ENCODE measurements at places on chromosomes 13 and 19. TPM values are rescaled to one million over a fixed set of nuclear protein-coding genes. Genes with fewer than 3 reads are reported as not detected.

TLE2 gene
- 9.3 TPM for total RNA-seq

- H3K4me1 ChIP-seq = no peaks in the 10 kb centered on the region
- no peak overlapping the region for H3K4me3 ChIP-seq
- DNase-seq = no peak
- H3K36me3 ChIP-seq = no peaks in the 10 kb centered on the region
- H3K27ac ChIP-seq = no peak overlapping the region
Observed at GRCh38 chr13:40149611-40150274, 494.3 kb downstream of the COG6 start.

DNA sequence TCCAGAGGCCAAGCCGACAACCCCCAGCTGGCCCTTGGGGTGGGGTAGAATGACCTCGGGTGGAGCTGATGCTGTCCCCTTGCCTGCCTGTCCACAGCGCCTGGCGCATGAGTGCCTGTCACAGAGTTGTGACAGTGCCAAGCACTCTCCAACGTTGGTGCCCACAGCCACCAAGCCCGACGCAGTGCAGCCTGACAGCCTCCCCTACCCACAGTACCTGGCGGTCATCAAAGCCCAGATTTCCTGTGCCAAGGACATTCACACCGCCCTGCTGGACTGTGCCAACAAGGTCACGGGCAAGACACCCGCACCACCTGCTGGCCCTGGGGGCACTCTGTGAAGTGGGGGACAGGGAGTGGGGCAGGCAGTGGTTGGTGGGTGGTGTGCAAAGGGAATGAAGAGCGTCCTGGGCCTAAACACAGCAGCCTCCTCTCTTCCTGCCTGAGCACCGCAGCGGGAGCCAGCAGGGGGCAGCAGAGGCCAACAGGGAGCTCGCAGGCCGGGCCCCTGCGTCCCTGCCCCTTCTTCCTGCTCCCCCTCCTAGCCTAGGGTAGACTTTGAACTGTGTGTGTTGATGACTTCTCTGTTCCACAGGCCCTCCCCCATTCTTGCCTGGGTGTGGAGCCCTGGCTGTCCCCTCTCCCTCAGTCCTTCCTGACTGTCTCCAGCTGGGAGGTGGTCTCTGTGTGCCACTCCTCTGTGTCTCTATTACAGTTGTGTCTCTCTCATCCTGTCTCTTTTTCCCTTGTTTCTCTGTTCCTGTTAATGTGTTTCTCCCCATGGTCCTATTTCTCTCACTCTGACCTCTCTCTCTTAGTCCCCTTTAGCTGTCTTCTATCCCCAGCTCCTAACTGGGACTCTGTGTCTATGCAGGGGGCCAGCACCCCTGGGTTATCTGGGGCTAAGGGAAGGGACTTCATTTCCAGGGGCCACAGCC lies 6.5 kb downstream of the MED29 start:
- peaks cover 24% of the 10 kb centered on the region for H3K4me1 ChIP-seq
- DNase-seq = peak; percentile 94
- peak overlapping the region; percentile 98 for H3K27ac ChIP-seq
- H3K27me3 ChIP-seq = no peaks in the 10 kb centered on the region
- peak overlapping the region; percentile 8 for H3K4me3 ChIP-seq
- no peaks in the 10 kb centered on the region for H3K36me3 ChIP-seq

ZNF681 gene
- total RNA-seq = 2.8 TPM

DNA sequence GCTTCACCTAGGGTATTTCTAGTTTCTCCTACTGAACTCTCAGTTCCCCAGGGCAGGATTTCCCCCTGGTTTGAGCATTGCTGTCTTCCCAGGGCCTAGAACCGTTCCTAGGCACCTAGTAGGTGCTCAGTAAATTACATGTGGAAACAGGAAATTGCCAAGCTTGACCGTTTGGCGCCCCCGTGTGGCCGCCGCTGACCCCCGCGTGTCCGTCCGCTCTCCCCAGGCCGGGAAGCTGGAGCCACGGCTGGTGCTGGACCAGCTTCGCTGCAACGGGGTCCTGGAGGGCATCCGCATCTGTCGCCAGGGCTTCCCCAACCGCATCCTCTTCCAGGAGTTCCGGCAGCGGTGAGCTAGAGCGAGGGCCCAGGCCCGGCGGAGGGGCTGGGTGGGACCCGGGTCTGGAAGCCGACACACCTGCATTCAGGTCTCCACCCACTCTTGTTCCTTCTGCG lies 55.5 kb downstream of the MYH14 start:
- DNase-seq = peak; percentile 74
- no peak overlapping the region for H3K4me3 ChIP-seq
- no peak overlapping the region for H3K27ac ChIP-seq

SLC1A6 gene
- not detected for total RNA-seq

ZNF69 gene
- 12.0 TPM for total RNA-seq

GRCh38 chr19:42242069-42242511 lies 312 bp downstream of the GSK3A start:
- no peaks in the 10 kb centered on the region for H3K36me3 ChIP-seq
- DNase-seq = no peak
- H3K4me1 ChIP-seq = peaks cover 12% of the 10 kb centered on the region
- H3K27ac ChIP-seq = no peak overlapping the region
- no peaks in the 10 kb centered on the region for H3K27me3 ChIP-seq
- peak overlapping the region; percentile 93 for H3K4me3 ChIP-seq

GRCh38 chr19:38173291-38174041 lies 50.6 kb downstream of the DPF1 start:
- no peak overlapping the region for H3K27ac ChIP-seq
- peaks cover 3% of the 10 kb centered on the region for H3K36me3 ChIP-seq
- H3K27me3 ChIP-seq = no peaks in the 10 kb centered on the region
- H3K4me3 ChIP-seq = no peak overlapping the region
- H3K4me1 ChIP-seq = no peaks in the 10 kb centered on the region

- peak; percentile 58 for DNase-seq
- no peak overlapping the region for H3K27ac ChIP-seq
- no peaks in the 10 kb centered on the region for H3K36me3 ChIP-seq
Observed at GRCh38 chr13:32246468-32246867, 68.7 kb downstream of the ZAR1L start.

GRCh38 chr19:16077984-16078758 lies 1.9 kb downstream of the TPM4 start:
- H3K27me3 ChIP-seq = no peaks in the 10 kb centered on the region
- peak overlapping the region; percentile 93 for H3K27ac ChIP-seq
- no peaks in the 10 kb centered on the region for H3K36me3 ChIP-seq
- DNase-seq = no peak

GRCh38 chr13:71621174-71622124 lies 245.6 kb downstream of the DACH1 start:
- no peaks in the 10 kb centered on the region for H3K4me1 ChIP-seq
- H3K27ac ChIP-seq = no peak overlapping the region
- no peaks in the 10 kb centered on the region for H3K27me3 ChIP-seq
- no peak overlapping the region for H3K4me3 ChIP-seq

DNA sequence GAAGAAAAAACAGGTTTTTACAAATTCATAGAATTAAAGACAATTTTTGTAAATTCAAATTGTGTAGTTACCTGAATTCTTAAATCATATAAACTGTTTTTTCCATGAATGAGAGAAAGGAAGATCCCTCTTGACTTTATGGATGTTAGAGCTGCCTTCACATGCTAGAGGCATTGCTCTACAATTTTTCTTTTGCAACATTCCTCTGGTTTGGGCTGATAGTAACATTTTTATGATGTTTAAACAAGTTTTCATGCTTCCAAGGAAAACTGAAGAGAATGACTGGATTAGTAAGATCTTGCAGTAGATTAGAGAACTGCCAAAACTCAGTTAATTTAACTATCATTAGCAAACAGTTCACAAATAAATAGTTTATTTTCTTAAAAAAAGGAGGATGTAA lies 250.6 kb downstream of the GPC6 start:
- no peak overlapping the region for H3K27ac ChIP-seq
- no peak overlapping the region for H3K4me3 ChIP-seq
- no peak for DNase-seq
- no peaks in the 10 kb centered on the region for H3K27me3 ChIP-seq
- no peaks in the 10 kb centered on the region for H3K36me3 ChIP-seq

DNA sequence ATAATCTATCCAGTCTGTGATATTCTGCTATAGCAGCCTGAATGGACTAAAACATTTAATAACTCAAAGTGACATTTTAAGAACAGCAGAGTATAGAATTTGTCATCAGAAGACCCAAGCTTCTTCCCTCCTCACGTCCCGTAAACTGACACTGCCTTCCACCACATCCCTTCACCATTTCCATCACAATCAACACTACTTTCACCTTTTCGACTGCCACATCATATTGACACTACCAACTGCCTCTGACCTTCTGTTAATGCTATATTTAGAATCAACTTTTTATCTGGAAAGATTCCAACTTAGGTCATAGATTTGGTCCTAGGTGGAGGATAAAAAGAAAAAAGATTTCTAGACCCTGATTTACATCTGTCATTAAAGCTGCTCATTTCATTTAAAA lies 39.6 kb downstream of the STOML3 start:
- no peak overlapping the region for H3K4me3 ChIP-seq
- H3K27ac ChIP-seq = no peak overlapping the region
- DNase-seq = no peak
- no peaks in the 10 kb centered on the region for H3K27me3 ChIP-seq

MADCAM1 gene
- 0.23 TPM for total RNA-seq

DDX39A gene
- 54.7 TPM for total RNA-seq

DNA sequence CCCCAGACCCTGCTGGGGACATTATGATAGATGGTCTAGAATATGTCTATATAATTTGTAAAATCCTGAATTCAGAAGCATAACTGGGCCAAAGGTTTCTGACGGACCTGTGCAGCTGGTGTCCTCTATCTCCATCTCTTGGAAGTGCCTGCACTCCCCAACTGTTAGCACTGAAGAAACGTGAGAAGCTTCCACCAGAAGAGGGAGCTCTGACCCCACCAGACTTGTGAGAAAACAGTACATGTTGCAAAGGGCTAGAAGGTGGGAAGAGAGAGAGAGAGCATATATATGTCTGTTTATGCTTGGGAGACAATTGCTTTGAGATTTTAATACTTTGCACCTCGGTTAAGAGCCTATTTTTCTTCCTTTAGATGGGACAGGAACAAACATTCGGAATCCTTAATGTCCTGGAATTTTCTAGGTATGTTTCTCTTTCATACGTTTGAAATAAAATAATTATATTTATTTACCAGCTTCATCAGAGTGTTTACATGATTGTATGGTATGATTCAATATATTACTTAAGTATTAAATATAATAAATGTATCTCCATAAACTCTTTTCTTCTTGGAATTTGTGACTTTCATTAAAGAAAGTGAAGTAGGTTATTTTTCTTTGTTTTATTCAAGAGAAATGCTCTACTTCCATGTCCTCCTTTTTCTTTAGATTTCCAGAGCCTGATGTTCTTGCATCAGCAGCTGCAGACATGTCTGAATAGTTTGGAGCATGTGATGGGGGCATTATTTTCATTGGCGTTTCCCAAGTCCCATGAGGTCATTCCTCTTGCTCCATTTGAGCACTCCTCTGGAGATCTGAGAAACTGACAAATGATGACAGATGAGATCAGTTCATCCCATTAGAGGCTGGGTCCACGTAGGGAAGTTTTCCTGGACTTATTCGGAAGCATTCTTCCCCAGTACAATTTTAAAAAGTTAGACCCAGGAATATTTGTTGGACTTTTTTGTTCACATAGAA lies 202.9 kb downstream of the ATP8A2 start:
- no peaks in the 10 kb centered on the region for H3K27me3 ChIP-seq
- no peaks in the 10 kb centered on the region for H3K4me1 ChIP-seq
- H3K27ac ChIP-seq = no peak overlapping the region

KIR2DL4 gene
- total RNA-seq = 0.25 TPM

GRCh38 chr13:70424428-70424827 lies 316.2 kb upstream of the KLHL1 start:
- H3K27ac ChIP-seq = no peak overlapping the region
- H3K27me3 ChIP-seq = no peaks in the 10 kb centered on the region
- no peaks in the 10 kb centered on the region for H3K36me3 ChIP-seq
- no peaks in the 10 kb centered on the region for H3K4me1 ChIP-seq
- DNase-seq = no peak

DNA sequence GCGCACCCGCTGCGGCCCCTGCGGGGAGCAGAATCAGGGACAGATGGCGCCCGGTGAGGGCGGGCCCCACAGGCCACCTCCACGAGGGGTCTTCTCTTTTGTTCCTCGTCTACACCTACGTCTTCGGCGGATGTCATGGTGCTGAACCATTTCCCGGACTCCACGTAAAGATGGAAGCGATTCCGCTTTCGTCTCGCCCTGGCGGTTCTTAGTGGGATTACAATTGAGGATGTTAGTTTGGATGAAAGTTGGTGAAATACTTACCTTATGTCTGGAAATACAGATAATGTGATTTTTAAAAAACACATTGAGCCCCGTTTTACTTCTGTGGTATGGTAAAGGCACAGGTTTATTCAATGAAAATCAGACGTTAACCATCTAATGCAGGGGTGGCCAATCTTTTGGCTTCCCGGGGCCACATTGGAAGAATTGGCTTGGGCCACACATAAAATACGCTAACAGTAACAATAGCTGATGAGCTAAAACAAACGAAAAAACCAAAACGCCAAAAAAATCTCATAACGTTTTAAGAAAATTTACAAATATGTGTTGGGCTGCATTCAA lies 1.4 kb upstream of the ZMYM5 start:
- no peak for DNase-seq
- H3K27ac ChIP-seq = peak overlapping the region; percentile 96
- H3K4me3 ChIP-seq = peak overlapping the region; percentile 81
- peaks cover 11% of the 10 kb centered on the region for H3K4me1 ChIP-seq
- no peaks in the 10 kb centered on the region for H3K36me3 ChIP-seq
- no peaks in the 10 kb centered on the region for H3K27me3 ChIP-seq

APOC1 gene
- total RNA-seq = 612 TPM

DNA sequence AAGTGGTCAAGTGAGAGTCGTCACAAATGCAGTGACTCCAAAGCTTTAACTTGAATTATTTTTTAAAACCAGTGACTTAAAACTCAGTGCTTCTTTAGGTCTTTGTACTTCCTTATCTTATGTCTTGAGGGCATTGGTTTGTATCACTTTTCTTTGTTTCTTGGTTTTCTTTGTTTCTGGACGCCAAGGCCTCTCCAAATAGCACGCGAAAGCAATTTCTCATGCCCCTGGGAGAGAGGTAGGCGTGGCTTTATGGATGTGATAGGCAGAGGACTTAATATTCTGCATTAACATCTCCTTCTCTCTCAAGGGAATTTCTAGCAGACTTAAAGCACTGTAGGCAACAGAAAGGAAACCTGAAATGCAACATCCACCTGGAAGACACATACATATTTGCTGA lies 20.6 kb downstream of the UBE2L5 start:
- H3K4me3 ChIP-seq = no peak overlapping the region
- H3K27ac ChIP-seq = no peak overlapping the region
- no peaks in the 10 kb centered on the region for H3K27me3 ChIP-seq
- no peaks in the 10 kb centered on the region for H3K36me3 ChIP-seq
- no peaks in the 10 kb centered on the region for H3K4me1 ChIP-seq

DNA sequence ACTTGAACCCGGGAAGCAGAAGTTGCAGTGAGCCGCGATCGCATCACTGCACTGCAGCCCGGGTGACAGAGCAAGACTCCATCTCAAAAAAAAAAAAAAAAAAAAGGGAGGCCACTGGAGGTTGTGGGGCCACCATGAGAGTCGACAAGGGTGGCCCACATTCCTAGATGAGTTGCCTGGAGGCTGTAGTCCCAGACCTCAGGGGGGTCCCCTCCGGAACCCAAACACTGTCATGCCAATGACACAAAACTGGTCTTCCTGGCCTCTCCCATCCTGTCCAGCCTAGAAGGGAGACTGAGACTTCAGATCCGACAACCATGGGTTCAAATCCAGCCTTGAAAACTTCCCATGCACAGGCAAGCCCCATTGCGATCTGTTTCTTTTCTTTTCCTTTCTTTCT lies 14.7 kb downstream of the SPC24 start:
- DNase-seq = no peak
- no peaks in the 10 kb centered on the region for H3K27me3 ChIP-seq
- no peak overlapping the region for H3K27ac ChIP-seq

GRCh38 chr13:101019126-101019525 lies 344.5 kb upstream of the TMTC4 start:
- no peaks in the 10 kb centered on the region for H3K36me3 ChIP-seq
- no peak overlapping the region for H3K4me3 ChIP-seq
- no peak overlapping the region for H3K27ac ChIP-seq
- H3K4me1 ChIP-seq = no peaks in the 10 kb centered on the region
- no peak for DNase-seq
